ENCODE measurements at places on chromosomes 1 and 21.
A peak's percentile ranks its signal among the peaks of the same experiment; 100 is the strongest.

- DNase-seq, result no peak
These were observed 28.2 kb downstream of the ATP8B2 start for GRCh38 chr1:154353460-154353904.

DNA sequence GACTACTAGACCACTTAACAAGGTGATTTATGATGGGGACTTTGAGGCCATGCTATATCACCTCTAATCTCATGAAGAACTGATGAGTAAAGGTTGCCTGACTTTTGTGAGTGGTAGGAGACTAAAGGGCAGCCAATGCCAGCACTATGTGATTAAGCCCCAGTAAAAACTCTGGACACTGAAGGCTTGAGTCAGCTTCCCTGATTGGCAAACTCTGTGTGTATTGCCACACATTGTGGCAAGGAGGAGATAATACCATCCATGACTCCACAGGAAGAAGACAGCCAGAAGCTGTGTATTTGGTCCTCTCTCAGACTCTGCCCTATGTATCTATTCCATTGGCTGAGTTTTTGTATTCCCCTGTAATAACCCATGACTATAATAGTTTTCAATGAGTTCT is 413.3 kb upstream of the ZRANB2 start:
- DNase-seq, result no peak

GRCh38 chr21:26003404-26003803 is 167.2 kb downstream of the APP start:
- no peak for DNase-seq

GRCh38 chr21:25390701-25391100 is 216.6 kb downstream of the MRPL39 start:
- DNase-seq, result no peak

DNA sequence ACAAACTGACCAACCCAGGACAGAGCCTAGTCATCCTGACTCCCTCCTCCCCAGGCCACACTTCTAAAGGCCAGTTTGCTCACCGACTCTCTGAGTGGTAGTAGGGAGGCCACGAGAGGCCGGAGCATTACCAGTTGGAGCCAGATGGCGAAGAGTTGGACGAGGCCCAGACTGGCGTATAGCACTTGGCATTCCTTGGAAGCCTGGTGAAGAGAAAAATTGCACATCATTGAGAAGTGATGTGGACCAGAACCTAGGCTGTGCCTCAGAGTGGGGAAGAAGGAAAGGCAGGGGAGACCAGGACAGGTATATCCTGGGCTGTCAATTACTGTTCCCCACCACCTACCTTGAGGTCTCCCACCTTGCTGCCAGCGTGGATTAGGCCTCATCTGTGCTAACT is 12.2 kb downstream of the PABPC4 start:
- DNase-seq, result no peak

DNA sequence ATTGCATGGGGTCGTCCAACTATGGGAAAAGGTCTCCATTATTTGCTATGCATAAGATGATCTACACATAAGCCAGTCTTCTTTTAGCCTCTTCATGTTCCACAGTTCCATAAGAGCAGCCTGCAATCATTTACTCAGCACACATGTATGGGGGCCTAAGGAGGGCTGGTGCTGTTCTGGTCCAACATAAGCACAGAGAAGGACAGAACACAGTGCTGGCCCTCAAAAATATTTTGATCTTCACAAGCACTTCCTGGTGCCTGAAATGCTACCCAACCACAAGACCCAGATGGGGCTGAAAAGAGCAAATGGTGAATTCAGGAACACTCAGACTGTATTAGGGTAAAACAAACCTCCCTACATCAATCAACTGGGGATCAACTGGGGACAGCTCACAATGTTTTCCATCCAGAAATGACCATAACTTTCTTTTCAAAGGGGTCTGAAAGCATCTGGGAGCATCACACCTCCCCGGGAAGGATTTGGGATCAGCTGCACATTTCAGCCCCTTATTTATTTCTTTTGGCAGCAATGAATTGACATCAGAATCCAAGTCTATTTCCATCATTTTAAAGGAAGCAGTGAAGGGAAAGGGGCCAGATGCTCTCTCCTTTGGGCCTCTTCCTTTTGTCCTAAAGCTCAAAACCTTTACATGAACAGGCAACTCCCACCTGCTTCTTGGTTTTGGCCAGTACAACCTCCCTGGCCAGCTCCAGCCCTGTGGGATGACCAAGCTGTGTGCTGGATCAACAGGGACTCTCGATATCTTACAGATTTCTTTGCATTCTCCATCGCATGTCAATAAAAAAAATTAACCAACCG is 45.7 kb downstream of the KCNN3 start:
- DNase-seq, result no peak

GRCh38 chr21:31624961-31625491 is 34.5 kb upstream of the SOD1 start:
- no peak for DNase-seq

- DNase-seq, result no peak
These were observed 176.6 kb downstream of the VPS13D start for GRCh38 chr1:12406211-12407021.

DNA sequence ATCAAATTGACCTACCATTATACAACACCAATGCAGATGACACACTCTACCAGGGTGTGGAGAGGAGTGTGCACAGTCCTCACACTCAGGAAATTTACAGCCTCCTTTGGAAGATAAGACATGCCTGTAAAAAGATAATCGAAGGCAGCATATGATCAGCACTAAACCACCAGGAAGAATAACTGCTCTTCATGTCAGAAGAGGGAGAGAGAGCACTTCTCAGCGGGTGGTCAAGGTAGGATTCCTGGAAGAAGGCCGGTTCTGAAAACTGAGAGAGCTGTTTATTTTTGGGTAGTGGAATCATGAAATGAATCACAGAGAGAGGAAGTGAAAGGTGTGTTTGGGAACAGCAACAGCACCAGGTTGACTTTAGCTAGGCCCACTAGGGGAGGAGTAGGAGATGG is 14.0 kb upstream of the ZNF697 start:
- DNase-seq, result no peak

DNA sequence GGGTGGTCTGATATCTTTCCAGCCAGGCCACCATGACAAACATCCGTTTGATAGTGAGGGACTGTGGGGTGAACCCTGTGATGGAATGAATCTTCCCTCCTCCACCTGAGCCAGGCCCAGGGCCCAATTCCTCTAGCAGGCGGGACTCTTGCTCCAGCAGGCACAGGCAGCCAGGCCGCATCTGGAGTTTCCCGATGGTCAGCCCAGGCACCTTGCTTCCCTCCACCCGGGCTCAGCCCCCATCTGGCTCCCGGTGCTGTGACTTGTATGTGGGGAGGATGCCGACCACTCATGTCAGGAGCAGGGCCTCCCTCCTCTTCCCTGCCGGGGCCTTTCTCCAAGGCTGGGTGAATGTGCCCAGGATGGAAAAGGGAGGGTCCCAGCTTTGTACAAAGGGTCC is 21.0 kb downstream of the KCNAB2 start:
- no peak for DNase-seq

- no peak for DNase-seq
These were observed 20.4 kb upstream of the GPR88 start for GRCh38 chr1:100517515-100517914.

DNA sequence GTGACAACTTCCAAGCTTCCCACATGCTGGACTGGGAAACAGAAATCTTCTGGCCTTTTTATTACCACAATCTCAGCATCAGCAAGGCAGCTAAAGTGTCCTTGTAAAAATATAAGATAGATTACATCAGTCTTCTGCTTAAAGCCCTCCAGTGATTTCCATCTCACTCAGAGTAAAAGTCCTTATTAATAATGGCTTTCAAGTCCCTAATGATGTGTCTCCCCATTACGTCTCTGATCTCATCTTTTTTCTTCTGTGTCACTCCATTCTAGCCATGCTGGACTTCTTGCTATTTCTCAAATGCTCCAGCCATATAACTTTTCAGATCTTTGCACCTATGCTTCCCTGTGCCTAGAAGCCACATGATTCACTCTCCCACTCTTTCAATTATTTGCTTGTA is 22.1 kb downstream of the PAPPA2 start:
- DNase-seq, result no peak

DNA sequence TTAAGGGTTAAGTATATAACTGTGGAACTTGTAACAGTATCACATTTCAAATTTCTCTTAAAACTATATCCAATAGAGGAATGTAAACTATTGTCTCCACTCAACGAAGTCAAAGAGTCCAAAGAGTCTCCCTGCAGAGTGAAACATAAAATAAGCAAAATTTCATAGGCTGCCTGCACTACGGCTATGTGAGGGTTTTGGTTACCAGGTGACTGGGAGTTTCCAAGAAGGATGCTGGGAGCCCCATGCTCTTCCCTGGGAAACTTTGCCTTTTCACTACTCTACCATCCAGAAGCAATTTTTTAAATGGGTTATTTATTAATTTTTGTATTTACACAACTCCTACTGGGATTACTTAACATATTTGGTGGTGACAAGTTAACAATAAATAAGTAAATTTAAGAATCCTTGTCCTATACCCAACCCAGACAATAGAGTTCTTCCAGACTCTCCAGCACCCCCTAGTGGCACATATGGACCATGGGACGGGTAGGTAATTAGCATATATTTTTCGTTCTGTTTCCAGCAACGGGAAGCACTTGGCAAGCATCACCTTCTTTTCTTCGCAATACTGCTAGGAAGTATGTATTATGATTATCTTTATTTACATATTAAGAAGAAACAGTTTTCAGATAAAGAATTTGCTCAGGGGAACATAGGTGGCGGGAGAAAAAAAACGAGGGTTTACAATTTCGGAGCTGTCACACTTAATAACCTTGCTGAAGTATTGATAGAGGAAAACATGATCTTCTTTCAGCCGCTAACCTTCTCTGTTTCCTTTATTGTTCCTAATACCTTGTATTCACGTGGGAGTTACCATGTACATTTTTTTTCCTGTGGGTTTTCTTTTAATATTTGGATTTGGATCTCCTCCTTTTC is 3.5 kb downstream of the FMO2 start:
- DNase-seq, result peak; percentile 9

- DNase-seq, result no peak
These were observed 5.2 kb upstream of the GIPC2 start for GRCh38 chr1:78040484-78041089.

DNA sequence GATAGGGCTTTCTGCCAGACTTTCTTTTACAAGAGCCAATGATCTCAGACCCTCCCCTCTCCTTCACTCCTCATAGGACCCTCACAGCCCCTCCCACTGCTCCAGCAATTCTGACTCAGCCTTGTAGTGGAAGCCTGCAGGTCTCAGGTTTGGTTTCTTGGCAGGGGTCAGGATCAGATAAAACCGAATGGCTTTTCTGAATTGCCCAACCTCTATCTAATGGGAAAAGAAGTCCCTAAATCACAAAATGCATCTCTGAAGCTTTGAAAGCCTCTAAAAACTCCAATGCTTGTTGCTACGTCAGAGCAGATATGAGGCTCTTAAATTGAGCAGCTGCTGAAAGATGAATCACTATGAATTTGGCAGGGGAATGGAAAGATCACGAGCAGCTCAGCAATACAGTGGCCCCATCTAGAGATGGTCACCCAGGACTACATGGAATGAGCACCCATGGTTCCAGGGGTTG is 74.5 kb downstream of the NID1 start:
- DNase-seq, result no peak

- no peak for DNase-seq
These were observed 124.0 kb downstream of the NGF start for GRCh38 chr1:115214098-115214497.

GRCh38 chr21:34022627-34023335 is 50.6 kb upstream of the MRPS6 start:
- peak; percentile 31 for DNase-seq

GRCh38 chr1:22930240-22930912 is 42.3 kb downstream of the LACTBL1 start:
- no peak for DNase-seq

DNA sequence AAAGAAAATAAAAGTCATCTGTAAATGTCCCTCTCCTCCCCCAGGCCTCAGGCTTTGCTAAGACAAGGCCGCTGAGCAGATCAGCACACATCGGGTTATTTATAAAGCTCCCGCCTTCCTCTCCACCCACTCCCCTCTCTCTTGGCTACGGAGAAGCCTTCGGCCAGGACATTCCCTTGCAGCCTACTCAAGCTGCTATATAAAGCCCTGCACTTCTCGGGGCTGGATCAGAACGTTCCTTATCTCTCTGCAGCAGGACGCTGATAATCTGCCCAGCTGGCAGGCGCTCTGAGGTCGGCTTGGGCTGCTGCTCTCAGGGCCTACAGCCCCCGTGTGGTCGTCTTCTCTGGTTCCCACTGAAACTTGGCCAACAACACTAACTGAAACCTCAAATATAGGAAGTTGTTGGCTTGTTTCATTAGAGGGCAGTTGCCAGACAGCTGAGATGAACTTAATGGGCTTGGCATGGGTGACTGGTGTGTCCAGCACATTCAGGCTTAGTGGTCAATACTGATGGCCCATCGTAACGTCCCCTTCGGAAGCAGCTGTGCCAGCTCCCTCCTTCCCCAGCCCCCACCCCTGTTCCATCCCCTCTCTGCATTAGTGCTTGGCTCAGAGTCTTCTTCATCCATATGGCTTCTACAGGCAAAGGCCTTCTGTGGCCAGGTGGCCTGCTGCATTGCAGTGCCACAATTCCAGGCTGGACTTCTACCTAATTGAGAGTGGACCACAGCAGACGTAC is 64.6 kb downstream of the IER5 start:
- DNase-seq, result no peak

- no peak for DNase-seq
These were observed 6.4 kb downstream of the STMN1 start for GRCh38 chr1:25899792-25900191.

GRCh38 chr1:76290271-76290670 is 215.7 kb downstream of the ST6GALNAC3 start:
- DNase-seq, result no peak

DNA sequence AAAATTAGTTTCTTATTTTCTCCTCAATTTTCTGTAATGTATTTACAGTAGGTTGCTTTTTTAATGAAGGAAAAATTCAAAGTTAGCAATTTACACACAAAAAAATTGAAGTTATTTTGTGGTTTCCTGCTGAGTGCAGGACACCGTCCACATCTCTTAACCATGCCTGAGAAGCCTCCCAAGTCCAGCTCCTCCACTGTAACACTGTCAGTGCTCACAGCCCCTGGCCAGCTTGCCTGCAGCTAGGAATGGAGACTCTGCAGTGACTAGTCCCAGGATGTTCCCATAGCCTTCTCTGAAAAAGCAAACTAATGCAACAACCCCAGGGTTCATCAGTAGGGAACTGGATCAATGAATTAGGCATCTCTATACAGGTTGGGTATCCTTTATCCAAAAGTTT is 3.5 kb downstream of the A3GALT2 start:
- no peak for DNase-seq
